ENCODE measurements at places on chromosomes 11 and 22. TPM values are rescaled to one million over a fixed set of nuclear protein-coding genes. Genes with fewer than 3 reads are reported as not detected.
A peak's percentile ranks its signal among the peaks of the same experiment; 100 is the strongest.

GRCh38 chr11:74791333-74792100 lies 42.9 kb downstream of the RNF169 start:
- no peaks in the 10 kb centered on the region for H3K27me3 ChIP-seq
- no peak for DNase-seq
- H3K27ac ChIP-seq, result no peak overlapping the region
- peaks cover 14% of the 10 kb centered on the region for H3K36me3 ChIP-seq
- no peaks in the 10 kb centered on the region for H3K4me1 ChIP-seq

FAM227A gene
- total RNA-seq, result 0.83 TPM

OR51B2 gene
- not detected for total RNA-seq

ZNF280B gene
- 3.4 TPM for total RNA-seq

GRCh38 chr11:111097191-111097590 lies 148.3 kb upstream of the POU2AF2 start:
- no peaks in the 10 kb centered on the region for H3K36me3 ChIP-seq
- no peak overlapping the region for H3K4me3 ChIP-seq
- H3K27ac ChIP-seq, result no peak overlapping the region

DNA sequence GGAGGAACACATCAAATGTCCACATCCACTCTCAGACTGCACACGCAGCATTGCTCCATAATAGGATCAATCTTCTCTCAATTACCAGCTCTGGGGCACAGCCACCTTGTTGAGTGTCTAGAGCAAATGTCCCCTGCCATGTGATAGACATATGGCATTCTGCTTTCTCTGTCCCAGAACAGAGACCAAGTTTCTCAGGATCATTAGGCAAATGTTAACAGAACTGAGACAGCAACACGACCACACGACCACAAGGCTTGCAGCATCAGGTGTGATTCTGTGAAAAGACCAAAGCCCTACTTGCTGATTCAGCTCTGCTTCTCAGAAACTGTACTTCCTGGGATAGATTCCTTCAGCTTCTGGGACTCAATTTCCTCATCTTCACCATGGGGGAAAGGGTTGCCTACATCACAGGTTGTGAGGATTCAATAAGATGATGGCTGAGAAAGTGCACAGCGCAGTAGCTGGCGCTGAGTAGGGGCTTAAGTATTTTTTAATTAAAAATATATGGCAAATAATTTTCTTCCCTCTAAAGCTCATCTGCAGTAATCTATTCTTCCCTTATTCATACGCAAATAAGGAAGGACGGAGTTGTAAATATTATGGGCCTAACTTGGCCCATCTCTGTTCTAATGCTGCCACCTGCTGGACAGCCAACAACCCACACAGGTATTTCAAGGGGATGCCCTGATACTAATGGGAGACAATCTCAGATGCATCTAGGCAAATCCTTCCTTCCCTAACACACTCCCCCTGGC lies 54.3 kb upstream of the USP47 start:
- DNase-seq, result peak; percentile 76
- H3K4me3 ChIP-seq, result no peak overlapping the region
- no peaks in the 10 kb centered on the region for H3K4me1 ChIP-seq
- no peaks in the 10 kb centered on the region for H3K36me3 ChIP-seq
- no peak overlapping the region for H3K27ac ChIP-seq

- no peaks in the 10 kb centered on the region for H3K36me3 ChIP-seq
- no peak overlapping the region for H3K4me3 ChIP-seq
- no peaks in the 10 kb centered on the region for H3K27me3 ChIP-seq
- DNase-seq, result no peak
- peak overlapping the region; percentile 73 for H3K27ac ChIP-seq
- peaks cover 25% of the 10 kb centered on the region for H3K4me1 ChIP-seq
These were observed 14.2 kb downstream of the ARRB1 start for GRCh38 chr11:75337195-75337654.

GRCh38 chr22:34797826-34798225 lies 268.1 kb upstream of the ISX start:
- DNase-seq, result no peak
- H3K4me3 ChIP-seq, result no peak overlapping the region
- H3K27ac ChIP-seq, result no peak overlapping the region
- H3K27me3 ChIP-seq, result no peaks in the 10 kb centered on the region

- DNase-seq, result no peak
- no peak overlapping the region for H3K4me3 ChIP-seq
- H3K4me1 ChIP-seq, result no peaks in the 10 kb centered on the region
- H3K27ac ChIP-seq, result no peak overlapping the region
These were observed 75.6 kb downstream of the SNX19 start for GRCh38 chr11:130840679-130841078.

DNA sequence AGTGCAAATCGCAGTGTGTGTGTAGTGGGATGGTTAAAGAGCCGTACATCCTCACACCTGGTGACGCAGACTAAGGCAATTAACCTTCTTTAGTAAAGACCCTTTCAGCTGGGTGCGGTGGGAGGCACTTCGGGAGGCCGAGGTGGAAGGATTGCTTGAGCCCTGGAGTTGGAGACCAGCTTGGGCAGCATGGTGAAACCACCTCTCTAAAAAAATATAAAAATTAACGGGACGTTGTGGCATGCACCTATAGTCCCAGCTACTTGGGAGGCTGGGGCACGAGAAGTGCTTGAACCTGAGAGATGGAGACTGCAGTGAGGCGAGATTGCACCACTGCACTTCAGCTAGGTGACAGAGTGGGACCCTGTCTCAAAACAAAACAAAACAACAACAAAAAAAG lies 31.5 kb downstream of the ZBTB16 start:
- no peaks in the 10 kb centered on the region for H3K36me3 ChIP-seq
- H3K4me3 ChIP-seq, result no peak overlapping the region
- peaks cover 49% of the 10 kb centered on the region for H3K4me1 ChIP-seq
- H3K27ac ChIP-seq, result peak overlapping the region; percentile 57

GRCh38 chr11:63502252-63502820 lies 3.5 kb upstream of the LGALS12 start:
- H3K4me3 ChIP-seq, result no peak overlapping the region
- H3K27ac ChIP-seq, result no peak overlapping the region
- no peaks in the 10 kb centered on the region for H3K4me1 ChIP-seq
- DNase-seq, result no peak

GRCh38 chr11:86798988-86799387 lies 1.4 kb upstream of the PRSS23 start:
- no peak for DNase-seq
- H3K36me3 ChIP-seq, result no peaks in the 10 kb centered on the region
- H3K4me1 ChIP-seq, result peaks cover 6% of the 10 kb centered on the region
- no peak overlapping the region for H3K27ac ChIP-seq
- no peak overlapping the region for H3K4me3 ChIP-seq

CSF2RB gene
- total RNA-seq, result 5.2 TPM

DNA sequence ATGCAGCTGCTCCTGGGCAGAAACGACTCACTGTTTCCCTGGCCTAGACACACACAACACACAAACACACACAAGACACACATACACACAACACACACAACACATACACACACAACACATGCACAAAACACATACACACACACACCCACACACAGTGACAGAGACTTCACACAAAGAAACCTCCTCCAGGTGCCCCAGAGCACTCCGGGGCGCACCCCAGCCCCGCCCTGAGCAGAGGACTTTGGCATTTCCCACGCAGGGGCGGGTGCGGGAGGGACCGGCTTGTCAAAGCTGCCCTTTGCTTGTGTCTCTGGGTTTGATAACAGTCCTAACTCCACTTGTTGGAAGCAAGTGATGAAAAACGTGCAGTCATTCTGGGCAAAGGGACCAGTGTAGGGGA lies 6.5 kb downstream of the APOBEC3A start:
- no peaks in the 10 kb centered on the region for H3K27me3 ChIP-seq
- H3K27ac ChIP-seq, result no peak overlapping the region
- no peaks in the 10 kb centered on the region for H3K4me1 ChIP-seq
- no peaks in the 10 kb centered on the region for H3K36me3 ChIP-seq
- DNase-seq, result no peak
- H3K4me3 ChIP-seq, result no peak overlapping the region

GRCh38 chr11:60762851-60763691 lies 6.4 kb downstream of the MS4A15 start:
- no peaks in the 10 kb centered on the region for H3K36me3 ChIP-seq
- H3K27me3 ChIP-seq, result peaks cover 23% of the 10 kb centered on the region
- H3K4me3 ChIP-seq, result no peak overlapping the region
- H3K27ac ChIP-seq, result no peak overlapping the region

TBX10 gene
- total RNA-seq, result not detected

DNA sequence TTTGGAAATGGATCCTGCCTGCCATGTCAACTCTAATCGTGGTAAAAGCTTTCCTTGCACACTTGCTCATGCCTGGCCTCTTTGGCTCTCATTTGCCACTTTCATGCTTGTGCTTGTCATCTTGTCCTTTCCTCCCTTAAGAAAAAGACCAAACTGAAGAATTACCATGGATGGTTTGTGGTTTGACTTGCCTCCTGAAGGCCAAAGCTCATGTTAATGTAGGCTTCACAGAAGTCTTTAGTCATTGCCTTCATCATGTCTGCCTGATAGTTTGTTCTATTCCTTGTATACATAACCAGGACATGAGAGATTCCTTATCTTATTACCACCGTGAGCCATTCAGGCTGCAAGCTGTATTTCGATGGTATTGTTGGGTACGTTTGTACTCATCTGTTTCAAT lies 17.3 kb downstream of the TEAD1 start:
- H3K4me1 ChIP-seq, result peaks cover 87% of the 10 kb centered on the region
- no peak overlapping the region for H3K27ac ChIP-seq
- no peaks in the 10 kb centered on the region for H3K27me3 ChIP-seq
- no peak for DNase-seq
- H3K36me3 ChIP-seq, result no peaks in the 10 kb centered on the region
- H3K4me3 ChIP-seq, result no peak overlapping the region

DNA sequence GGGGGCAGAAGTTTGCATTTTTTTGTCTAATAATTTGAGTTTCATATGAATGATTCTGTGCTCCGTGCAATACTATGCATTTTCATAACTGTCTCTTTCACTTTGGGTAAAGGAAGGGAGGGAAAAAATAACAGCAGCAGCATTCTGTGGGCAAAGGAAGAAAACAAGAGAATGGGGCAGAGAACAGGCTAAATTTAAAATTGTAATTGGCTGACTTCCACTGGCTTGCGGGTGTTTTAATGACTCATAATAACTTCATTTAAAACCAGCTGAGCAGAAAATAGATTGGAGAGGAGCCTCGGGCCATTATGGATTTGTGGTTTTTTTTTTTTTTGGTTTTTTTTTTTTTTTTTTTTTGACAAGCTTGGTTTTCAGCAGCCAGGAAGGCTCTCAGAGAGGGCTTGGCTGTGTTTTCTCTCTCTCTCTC lies 107.4 kb downstream of the ZBTB16 start:
- H3K27ac ChIP-seq, result peak overlapping the region; percentile 98
- H3K4me1 ChIP-seq, result peaks cover 97% of the 10 kb centered on the region
- no peak overlapping the region for H3K4me3 ChIP-seq
- no peaks in the 10 kb centered on the region for H3K27me3 ChIP-seq
- no peaks in the 10 kb centered on the region for H3K36me3 ChIP-seq

DNA sequence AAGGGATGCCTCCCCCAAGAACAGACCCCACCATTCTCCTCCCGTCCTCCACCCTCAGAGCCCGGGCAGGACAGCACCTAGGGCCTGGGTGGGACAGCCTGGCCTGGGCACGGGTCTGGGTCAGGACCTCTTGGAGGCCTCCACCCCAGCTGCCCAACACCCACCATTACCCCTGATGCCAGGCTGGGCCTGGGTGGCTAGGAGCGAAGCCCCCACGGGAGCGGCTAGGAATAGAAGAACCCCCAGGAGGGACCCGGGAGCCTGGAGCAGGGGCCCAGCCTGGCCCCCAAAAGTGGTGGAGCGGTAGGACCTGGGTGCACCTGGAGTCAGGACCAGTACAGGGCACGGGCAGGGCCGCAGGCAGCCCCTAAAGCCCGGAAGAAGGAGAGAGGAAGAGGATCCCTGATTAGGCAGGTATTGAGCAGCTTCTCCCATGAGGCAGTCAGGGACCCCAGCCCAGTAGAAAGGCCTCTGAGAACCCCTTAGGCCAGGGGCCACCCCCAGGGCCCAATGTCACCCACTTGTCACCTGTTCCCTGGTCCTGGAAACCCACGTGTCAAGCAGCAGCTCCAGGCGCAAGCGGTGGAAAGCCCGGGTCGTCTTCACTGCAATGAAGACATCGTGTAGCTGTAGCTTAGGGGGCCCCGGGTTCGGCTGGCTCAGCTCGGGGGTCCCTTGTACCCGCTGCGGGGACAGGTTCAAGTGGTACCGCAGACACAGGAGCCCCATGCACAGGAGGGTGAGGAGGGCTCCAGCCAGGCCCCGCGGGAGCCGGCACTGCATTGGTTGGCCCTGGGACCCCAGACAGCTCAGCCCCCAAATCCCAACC lies 575 bp downstream of the MFNG start:
- H3K4me1 ChIP-seq, result peaks cover 8% of the 10 kb centered on the region
- peak overlapping the region; percentile 43 for H3K4me3 ChIP-seq
- peak overlapping the region; percentile 78 for H3K27ac ChIP-seq
- no peak for DNase-seq
- no peaks in the 10 kb centered on the region for H3K27me3 ChIP-seq

DNA sequence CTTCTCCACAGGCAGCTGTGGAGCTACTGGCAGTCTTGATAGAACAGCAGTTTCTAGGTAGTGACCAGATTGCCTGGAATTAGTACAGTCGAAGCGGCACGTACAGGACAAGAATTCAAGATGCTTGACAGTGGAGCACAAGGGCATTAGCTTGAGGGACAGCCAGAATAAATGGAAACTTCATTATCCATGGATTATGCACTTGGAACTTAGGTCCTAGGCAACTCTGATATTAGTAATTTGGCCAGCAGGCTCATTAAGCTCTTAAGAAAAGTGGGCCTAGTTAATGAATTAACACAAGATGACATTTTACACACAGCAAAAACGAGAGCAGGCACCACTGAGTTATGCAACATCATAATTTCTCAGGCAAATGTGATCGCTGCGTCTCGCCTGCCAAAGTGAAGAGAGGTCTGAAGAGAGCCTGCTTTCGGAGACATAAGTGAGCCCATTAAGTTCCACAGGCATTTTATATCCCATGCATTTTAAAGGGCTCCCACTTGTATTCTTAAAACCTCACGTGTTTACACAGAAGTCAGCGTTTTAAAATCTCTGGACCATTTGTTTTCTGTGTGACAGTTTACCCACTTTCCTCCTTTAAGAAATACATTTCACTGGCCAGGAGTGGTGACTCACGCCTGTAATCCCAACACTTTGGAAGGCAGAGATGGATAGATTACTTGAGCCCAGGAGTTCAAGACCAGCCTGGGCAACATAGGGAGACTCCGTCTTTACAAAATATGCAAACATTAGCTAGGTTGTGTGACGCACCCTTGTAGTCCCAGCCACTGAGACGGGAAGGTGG lies 66.2 kb downstream of the COMMD9 start:
- no peaks in the 10 kb centered on the region for H3K4me1 ChIP-seq
- H3K36me3 ChIP-seq, result no peaks in the 10 kb centered on the region
- no peak overlapping the region for H3K27ac ChIP-seq
- H3K27me3 ChIP-seq, result no peaks in the 10 kb centered on the region
- H3K4me3 ChIP-seq, result no peak overlapping the region

- H3K36me3 ChIP-seq, result no peaks in the 10 kb centered on the region
- no peak overlapping the region for H3K4me3 ChIP-seq
- no peak overlapping the region for H3K27ac ChIP-seq
- H3K27me3 ChIP-seq, result no peaks in the 10 kb centered on the region
- no peak for DNase-seq
These were observed 25.9 kb downstream of the YPEL1 start for GRCh38 chr22:21709688-21710087.

CCDC81 gene
- total RNA-seq, result 0.42 TPM

Measured in adrenal gland (tissue), 19 donors.